ENCODE measurements at places on chromosomes 5 and 9. TPM values are rescaled to one million over a fixed set of nuclear protein-coding genes. Genes with fewer than 3 reads are reported as not detected.

RPS14 gene
- 2,461 TPM for total RNA-seq

CNTNAP3B gene
- 19.7 TPM for total RNA-seq

GAS1 gene
- total RNA-seq: 44.4 TPM

VCAN gene
- total RNA-seq: 72.0 TPM

ADGRV1 gene
- total RNA-seq: 1.4 TPM

DNA sequence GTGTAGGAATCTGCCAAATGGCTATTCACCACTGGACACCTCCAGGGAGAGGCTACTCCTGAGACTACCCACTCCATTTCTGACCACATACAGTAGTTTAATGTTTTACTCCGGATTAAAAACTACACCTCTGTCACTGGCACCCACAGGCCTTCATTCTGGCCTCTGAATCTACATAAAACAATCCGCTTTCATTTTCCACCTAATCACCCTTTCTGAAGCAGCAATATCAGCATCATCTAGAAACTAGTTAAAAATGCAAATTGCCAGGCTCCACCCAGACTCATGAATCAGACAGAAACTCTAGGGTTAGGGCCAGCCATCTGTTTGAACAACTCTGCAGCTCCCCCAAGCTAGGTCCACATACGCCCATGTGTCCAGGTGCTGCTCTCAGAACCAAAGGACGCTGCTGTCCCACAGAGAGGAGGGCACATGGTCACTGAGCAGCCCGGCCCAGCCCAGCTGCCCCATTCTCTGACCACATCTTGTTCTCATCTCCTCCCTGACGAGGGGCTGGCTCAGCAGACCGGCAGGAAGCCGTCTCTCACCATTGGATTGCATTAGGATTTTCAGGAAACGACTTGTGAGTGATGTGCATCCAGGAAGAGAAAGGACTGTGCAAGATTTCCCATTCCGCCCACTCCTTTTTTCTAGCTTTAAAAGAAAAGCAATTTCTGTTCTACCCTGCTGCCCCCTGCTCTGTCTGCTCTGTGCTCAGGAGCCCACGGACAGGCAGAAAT lies 34.7 kb downstream of the ADAM19 start:
- DNase-seq: no peak

- DNase-seq: no peak
Observed at GRCh38 chr5:125481506-125482465, 735.3 kb upstream of the ZNF608 start.

GRCh38 chr5:123482258-123482657 lies 29.7 kb upstream of the CSNK1G3 start:
- no peak for DNase-seq

GRCh38 chr5:94245608-94246007 lies 372.8 kb downstream of the KIAA0825 start:
- no peak for DNase-seq

DNA sequence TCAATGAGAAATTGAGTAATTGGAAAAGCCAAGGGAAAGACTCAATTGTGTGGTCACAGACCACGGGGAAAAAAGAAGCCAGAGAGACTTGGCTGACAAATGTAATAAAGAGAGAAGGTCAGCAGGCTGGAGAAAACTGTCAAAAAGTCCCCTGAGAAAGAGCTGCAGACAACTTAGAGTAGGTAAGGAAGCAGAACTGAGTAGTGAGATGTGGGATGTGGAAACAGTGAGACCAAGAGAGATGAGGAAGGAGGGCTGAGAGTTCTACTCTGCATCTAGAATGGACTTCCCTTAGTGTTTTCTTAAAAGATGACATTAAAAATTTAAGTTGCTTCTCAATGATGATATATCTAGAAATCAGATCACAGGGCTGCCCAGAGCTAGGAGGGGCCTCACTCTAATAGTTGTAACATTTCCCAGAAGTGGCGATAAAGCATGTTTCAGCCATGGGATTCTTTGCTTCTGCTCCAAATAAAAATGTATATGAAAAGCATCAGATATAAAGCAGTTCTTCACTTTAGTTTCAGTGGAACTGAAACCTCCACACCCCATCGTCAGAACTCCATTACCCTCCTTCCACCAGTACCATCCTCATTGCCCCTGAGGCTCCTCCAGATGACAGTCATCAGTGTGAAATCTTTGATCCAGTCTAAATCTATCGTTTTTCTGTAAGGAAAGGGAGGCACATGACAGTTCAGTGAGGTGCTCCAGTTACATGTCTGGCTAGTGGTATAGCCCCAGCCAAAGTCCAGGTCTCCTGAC lies 80.6 kb downstream of the SPEF2 start:
- no peak for DNase-seq

DNA sequence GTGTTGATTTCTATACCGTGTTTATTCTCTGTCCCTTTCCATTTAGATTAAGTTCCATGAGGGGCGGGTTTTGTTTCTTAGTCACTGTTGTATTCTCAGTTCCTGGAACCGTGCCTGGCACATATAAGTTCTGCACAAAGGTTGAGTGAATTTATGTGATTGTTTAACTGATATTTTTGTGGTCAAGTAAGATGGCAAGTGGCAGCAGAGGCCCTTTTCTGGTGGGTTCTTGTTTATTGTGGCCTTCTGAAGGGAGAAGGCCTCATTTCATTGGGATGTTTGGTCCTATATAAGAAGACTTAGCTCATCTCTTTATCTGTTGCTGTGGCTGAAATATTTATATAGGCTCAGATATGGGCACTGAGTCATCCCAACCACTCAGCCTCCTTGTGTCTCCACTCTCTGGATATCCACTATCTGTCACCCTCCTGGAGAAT lies 262.5 kb downstream of the PSAT1 start:
- no peak for DNase-seq

DNA sequence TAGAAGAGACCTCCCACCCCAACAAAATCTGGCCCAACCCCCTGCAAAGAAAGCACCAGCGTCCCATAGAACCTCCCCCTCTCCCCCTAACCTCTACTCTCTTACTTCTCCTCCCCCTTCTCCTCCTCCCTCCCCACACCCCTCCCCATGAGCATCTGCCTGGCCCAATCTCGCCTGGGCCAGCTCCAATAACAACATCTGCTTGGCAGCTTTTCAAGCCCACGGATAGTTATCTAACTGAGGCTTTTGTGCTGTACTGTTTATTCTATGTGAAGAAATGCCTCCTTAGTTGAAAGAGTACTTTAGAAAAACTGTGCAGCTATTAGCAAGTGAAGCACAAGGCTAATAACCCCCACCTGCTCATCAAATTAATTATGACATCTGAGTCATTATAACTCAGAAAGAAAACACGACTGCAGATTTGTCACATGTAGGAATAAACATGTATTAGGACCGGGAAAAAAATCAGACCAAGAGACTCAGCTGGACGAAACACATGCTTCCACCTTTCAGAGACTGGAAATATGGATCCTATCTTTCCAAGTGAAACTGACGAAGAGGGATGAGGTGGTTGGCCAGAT lies 42.8 kb downstream of the NFIB start:
- DNase-seq: no peak

- DNase-seq: no peak
Observed at GRCh38 chr9:74711341-74711740, 176.4 kb downstream of the TRPM6 start.

DNA sequence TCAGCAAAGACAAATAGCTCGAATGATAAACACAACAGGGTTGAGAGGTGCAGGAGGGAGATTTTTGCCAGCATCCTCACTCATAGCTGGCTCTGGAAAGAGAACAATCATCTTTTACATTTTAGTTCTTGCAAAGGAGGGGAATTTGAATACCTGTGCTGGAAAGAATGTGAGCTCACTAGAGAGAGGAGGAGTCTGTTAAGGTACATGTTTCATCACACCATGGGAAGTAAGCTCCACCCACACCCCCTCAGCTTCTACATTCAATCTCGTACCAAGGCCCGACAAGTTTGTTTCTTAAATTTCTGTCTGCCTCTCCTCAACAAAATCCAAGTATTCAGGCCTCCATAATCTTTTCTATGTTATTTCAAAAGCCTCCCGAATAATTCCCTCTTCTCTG lies 254.6 kb downstream of the BRINP1 start:
- DNase-seq: no peak

Measured in right atrium auricular region (tissue), 2 donors.